CD4-positive, alpha-beta T cell (primary cell): ENCODE measurements at places on chromosomes 7 and 10. TPM values are rescaled to one million over a fixed set of nuclear protein-coding genes. Genes with fewer than 3 reads are reported as not detected.
A peak's percentile ranks its signal among the peaks of the same experiment; 100 is the strongest.

The FXYD4 gene
- not detected for total RNA-seq

DNA sequence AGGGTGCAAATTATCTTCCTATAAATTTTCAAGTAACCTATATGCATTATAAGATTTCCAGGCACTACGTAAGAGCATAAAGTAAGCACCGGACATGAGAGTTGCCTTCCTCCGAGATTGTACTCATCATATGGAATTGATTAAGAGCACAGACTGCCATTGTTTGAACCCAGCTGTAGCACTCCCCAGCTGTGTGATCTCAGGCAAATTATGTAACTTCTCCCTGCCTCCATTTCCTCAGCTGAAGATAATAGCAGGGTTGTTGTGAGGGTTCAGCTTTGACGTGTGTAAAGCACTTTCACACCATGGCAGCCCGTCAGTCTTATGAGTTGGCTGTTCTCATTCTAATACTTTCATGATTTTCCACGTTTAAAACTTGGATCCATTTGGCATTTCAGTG lies 122.6 kb downstream of the ITIH5 start:
- H3K27me3 ChIP-seq: no peaks in the 10 kb centered on the region
- H3K36me3 ChIP-seq: no peaks in the 10 kb centered on the region
- H3K4me3 ChIP-seq: no peak overlapping the region
- H3K27ac ChIP-seq: no peak overlapping the region
- no peak for DNase-seq

The TBC1D12 gene
- total RNA-seq: 0.42 TPM

GRCh38 chr7:105713488-105714465 lies 132.5 kb upstream of the EFCAB10 start:
- H3K4me3 ChIP-seq: no peak overlapping the region
- no peak for DNase-seq
- no peaks in the 10 kb centered on the region for H3K27me3 ChIP-seq
- H3K36me3 ChIP-seq: no peaks in the 10 kb centered on the region
- H3K27ac ChIP-seq: no peak overlapping the region
- H3K4me1 ChIP-seq: no peaks in the 10 kb centered on the region

DNA sequence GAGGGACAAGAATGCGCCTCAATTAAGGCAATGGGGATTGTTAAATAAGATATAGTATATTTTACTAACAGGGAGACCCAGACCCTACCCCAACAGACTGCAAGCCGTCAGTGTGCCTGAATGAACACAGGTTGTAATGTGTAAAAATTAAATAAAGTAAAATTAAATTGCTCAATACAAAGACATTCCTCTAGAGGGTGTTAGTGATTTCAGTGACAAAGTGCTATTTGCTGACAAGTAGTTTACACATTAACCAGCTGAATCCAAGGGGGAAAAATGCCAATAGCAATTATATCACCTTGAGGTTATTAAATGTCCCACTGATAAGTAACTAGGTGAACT lies 110.5 kb downstream of the EBF3 start:
- no peaks in the 10 kb centered on the region for H3K36me3 ChIP-seq
- no peaks in the 10 kb centered on the region for H3K4me1 ChIP-seq
- H3K27me3 ChIP-seq: no peaks in the 10 kb centered on the region

GRCh38 chr7:37336259-37336658 lies 112.4 kb downstream of the ELMO1 start:
- H3K27me3 ChIP-seq: no peaks in the 10 kb centered on the region
- peak; percentile 51 for DNase-seq
- H3K4me1 ChIP-seq: peaks cover 25% of the 10 kb centered on the region
- H3K27ac ChIP-seq: no peak overlapping the region
- no peak overlapping the region for H3K4me3 ChIP-seq

DNA sequence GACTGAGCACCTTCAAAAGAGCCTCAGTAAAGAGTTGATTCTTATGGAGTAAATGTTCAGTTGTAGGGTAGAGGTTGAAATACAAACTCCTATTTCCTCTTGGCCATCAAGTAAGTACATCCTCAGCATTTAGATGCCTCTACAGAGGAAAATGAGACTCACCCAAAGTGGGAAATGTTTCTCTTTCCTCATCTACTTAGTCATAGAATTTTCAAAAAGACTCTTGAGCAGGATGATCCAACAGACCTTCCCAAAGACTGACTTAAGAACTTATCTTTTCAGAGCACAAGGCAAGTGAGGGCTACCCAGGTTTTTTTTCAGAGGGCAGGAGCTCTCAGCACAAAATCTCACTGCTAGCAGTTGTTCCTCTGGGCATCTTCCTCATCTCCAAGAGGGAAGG lies 449.1 kb downstream of the KCNMA1 start:
- H3K27ac ChIP-seq: no peak overlapping the region
- H3K4me3 ChIP-seq: no peak overlapping the region

GRCh38 chr10:43931308-43931930 lies 282.7 kb upstream of the ZNF32 start:
- no peaks in the 10 kb centered on the region for H3K36me3 ChIP-seq
- H3K4me3 ChIP-seq: no peak overlapping the region
- no peak for DNase-seq

The SH3PXD2A gene
- total RNA-seq: 7.0 TPM

DNA sequence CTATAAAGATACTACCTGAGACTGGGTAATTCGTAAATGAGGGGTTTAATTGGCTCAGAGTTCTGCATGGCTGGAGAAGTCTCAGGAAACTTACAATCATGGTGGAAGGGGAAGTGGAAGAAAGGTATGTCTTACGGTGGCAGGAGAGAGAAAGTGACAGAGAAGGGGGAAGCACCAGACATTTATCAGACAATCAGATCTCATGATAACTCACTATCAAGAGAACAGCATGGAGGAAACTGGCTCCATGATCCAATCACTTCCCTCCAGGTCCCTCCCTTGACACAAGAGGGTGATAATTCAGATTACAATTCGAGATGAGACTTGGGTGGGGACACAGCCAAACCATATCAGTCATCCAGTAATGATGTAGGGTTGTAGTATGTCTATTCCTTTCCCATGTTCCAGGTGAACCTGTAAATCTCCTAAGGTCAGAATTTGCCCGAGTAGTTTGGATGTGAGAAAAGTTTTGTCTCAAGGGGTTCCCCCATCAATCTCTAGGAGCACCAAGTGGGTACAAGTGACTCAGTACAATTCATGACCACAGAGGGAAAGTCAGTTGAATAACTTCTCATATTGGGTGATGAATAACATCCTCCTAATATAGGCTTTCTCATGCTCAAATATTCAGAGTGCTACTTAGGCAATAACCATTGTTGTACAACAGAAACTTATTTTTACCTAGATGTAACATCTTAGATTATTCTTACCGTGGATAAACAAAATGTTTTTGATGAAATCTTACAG lies 39.7 kb upstream of the MTPN start:
- no peak overlapping the region for H3K27ac ChIP-seq
- H3K4me1 ChIP-seq: no peaks in the 10 kb centered on the region
- H3K36me3 ChIP-seq: no peaks in the 10 kb centered on the region
- no peaks in the 10 kb centered on the region for H3K27me3 ChIP-seq

DNA sequence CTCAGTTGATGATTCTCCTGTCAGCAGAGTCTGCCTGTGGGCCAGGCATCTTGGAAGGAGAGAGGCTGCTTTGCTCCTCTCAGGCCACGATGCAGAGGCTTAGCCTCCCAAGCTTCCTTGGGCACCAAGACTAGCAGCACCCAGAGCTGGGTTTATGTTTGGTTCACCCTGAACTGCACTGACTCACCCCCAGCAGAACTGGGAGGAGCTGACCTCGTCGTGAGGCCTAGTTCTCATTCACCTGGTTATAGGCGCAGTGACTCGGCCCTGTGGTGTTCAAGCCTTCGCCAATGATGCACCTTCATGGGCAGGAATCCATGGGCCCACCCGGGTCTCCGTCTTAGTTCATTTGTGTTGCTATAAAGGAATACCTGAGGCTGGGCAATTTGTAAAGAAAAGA lies 122.0 kb upstream of the ZNF438 start:
- DNase-seq: no peak
- H3K4me3 ChIP-seq: no peak overlapping the region
- H3K36me3 ChIP-seq: no peaks in the 10 kb centered on the region

DNA sequence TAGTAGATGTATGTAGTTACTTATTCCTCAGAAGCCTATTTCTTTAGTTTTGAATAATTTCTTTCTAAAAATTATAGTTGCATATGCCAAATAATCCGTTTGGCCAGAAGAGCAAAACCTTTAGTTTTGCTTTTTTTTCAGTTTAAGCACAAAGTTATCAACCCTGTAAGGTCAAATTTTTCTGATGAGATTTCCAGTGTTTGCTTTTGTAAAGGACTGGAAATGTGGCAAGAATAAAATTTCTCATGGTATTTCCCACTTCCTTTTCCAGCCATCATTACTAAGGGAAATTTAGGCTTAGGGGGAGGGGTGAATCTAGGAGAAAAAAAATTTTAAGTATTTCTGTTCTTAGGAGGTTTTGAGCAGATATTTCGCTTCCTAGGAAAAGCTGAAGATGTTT lies 7.6 kb downstream of the CALD1 start:
- no peak overlapping the region for H3K4me3 ChIP-seq
- H3K27ac ChIP-seq: no peak overlapping the region
- H3K4me1 ChIP-seq: no peaks in the 10 kb centered on the region
- no peak for DNase-seq
- no peaks in the 10 kb centered on the region for H3K36me3 ChIP-seq

- no peak overlapping the region for H3K4me3 ChIP-seq
- no peaks in the 10 kb centered on the region for H3K27me3 ChIP-seq
- H3K4me1 ChIP-seq: no peaks in the 10 kb centered on the region
These were observed 36.2 kb upstream of the CCDC7 start for GRCh38 chr10:32409741-32410140.

The CYP26A1 gene
- total RNA-seq: not detected

- H3K27ac ChIP-seq: no peak overlapping the region
- DNase-seq: no peak
- H3K27me3 ChIP-seq: no peaks in the 10 kb centered on the region
- no peaks in the 10 kb centered on the region for H3K36me3 ChIP-seq
These were observed 76.5 kb downstream of the ADCY1 start for GRCh38 chr7:45650404-45651394.

The PTPRN2 gene
- 0.34 TPM for total RNA-seq
